ENCODE measurements at places on chromosomes 7 and 10.

DNA sequence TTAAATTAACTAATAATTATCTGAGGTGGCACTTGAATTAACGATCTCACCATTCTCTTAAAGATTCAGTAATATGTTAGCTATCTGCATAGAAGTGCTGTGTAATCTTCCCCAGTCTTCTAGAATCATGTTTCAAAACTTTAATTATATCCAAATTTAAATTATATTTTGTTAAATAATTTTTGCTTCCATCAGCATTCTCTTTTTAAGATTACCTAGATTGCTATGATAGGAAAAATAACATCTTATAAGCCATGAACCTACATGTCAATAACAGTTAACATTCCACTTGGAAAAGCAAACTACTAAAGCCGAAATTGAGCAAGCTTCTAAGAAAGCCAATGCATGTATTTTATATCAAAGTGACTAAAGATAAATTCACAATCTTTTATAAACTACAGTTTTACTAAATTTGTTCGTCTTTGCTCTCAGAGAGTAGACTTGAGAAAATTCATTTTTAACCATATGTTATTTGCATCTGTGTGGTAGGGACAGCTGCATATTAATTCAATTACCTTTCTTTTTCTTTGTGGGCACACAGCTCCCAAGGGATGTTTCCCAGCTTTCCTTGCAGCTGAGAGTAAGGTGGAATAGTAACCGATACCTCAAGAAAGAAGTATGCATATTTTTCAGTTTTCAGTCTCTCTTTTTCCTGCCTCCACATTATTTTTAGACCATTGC, 105.4 kb upstream of the ABCB5 start:
- DNase-seq: no peak

GRCh38 chr10:11379771-11380170, 231.7 kb downstream of the USP6NL start:
- no peak for DNase-seq

- no peak for DNase-seq
Measured at GRCh38 chr7:155244675-155245074, 53.0 kb upstream of the INSIG1 start.

DNA sequence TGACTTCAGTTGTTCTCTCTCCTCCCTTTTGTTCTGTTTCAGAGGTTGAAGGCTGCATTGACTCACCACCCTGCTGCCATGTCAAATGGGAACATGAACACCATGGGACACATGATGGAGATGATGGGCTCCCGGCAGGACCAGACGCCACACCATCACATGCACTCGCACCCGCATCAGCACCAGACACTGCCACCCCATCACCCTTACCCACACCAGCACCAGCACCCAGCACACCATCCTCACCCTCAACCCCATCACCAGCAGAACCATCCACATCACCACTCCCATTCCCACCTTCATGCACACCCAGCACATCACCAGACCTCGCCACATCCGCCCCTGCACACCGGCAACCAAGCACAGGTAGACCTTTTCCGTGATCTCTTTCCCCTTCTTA, 154.0 kb downstream of the TRIL start:
- no peak for DNase-seq

DNA sequence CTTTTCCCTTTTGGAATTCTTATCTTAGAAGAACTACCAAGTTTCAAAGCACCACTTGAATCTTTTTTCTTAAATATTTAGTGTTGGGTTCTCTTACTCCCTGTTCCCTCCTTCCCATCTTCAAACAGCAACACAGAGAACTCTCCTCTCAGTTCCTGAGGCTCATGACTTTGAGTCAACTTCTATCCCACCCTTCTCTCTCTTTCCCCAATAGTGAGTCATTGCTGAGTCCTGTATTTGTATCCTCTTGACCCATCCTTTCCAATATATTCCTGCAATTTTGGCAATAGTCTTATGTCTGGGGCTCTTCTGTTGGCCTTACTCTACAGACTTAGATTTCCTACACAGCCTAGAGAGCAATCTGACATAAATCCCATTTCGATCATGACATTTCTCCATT, 20.8 kb upstream of the JCAD start:
- DNase-seq: no peak

DNA sequence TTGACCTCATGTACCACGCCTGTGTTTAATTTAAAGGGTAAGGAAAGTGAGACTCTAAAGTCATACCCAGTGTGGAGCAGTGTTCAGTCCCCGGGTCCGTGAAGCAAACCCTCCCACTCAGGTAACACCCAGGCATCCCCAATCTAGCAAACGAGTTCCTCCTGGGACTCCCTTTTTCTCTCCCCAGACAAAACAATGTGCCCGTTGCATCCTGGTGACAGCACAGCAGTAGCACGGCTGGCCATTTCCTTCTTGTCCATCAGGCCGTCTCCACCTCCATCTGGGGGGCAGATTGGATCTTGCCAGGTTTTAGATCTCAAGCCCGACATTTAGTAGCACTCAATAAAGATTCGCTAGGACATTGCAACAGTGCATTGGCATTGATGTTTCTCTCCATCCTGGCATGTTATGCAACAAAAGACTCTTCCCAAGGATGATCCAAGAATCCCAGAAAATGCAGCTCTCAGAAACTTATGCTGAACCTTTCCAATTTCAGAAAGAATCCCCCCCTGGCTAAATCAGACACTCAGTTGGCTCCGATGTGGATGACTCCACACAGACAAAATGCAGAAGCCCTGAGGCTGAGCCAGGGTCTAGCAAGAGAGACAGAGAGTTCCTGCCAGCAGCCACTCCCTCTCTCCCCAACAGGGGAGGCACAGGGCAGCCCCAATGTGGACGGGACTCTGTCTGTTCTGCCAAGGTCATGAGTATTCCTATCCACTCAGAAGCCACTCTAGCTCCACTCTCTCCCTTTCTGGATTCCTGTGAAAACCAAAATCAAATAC, 274.5 kb upstream of the MGMT start:
- DNase-seq: no peak

DNA sequence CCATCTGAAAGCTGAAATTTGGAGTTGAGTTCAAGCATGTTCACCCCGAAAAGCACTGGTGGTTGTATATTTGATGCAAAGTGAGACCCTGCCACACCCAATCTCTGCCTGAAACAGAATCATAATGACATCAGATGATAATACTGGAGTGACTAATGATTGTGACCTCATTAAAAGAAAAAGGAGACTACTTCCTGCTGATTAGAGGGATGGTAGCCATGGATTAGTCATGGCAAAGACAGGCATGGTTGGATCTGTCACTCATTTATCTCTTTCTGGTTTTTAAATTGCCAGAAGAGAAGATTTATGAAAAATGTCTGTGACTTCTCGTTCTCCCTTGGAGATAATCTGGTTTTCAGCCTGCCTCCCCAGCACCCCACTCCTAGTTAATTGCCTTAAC, 101.2 kb downstream of the BAMBI start:
- no peak for DNase-seq

- DNase-seq: no peak
Measured at GRCh38 chr7:42739638-42740037, 172.2 kb downstream of the C7orf25 start.

DNA sequence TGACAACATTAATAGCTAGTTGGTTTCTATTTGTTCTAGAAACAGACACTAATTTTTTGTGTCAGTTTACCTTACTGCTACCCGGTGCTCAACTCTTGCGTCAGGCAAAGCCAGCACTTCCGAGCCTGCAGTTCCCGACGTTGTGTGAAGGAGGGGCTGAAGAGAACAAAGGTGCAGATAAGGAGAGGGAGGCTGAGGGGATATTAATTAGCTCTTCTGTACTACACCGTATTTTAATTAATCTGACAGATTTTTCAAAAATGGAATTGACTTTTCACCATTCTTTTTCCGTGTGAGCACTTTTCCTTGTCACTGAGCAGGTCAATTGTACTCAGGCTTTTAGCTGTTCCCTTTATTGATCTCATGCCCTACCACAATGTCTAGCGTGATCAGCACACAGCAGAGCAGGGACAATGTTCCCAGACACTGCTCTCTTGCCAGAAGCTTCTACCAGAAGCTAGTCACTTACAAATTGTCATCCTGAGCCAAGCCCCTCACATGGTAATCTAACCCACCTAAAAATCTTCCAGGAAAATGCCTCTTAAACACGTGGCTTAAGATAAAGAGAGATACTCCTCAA, 650.5 kb upstream of the MKI67 start:
- DNase-seq: no peak

GRCh38 chr7:106448992-106449859, 164.4 kb upstream of the NAMPT start:
- no peak for DNase-seq

DNA sequence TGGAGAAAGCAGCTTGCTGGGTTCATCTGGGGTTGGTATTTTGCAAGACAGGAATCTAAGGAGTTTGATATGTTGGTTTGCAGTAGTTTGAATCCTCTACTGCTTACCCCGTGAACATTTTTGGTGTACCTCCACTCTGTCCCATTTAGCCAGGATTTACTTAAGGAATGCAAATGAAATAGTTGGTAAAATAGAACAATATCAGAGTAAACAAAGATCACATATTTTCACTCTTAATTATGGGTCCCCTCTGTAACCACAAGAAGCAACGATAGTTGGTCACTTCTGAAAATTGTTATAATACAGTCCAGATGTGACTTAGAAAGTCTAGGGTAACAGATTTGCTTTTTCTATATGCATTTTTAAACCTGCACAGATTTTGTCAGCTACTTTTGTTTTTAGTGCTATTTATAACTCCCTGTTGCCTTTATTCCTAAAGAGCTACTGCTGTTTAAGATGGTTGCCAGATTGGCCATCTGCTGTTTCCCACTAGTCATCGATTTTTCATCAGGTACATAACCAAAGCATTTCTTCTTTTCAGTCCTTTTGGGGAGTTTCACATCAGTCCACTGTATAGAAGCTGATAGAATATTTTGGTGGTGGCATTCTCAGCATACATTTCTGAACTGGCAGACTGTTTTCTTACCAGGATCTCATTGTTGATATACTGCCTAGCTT, 37.6 kb downstream of the MAPK8 start:
- no peak for DNase-seq

GRCh38 chr10:104139221-104139620, 17.2 kb downstream of the SFR1 start:
- DNase-seq: no peak

DNA sequence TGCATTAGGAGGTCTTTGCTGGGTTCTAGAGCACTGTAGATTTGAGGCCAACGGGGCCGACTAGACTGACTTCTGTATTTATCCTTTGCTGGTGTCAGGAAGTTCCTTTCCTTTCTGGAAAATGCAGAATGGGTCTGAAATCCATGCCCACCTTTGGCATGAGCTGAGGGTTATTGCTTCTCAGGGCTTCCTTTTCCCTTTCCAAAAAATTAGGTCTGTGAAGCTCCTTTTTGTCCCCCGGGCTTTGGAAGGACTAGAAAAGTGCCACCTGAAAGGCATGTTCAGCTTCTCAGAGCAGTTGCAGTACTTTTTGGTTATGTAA, 675 bp downstream of the IL6 start:
- no peak for DNase-seq

GRCh38 chr7:119377861-119378260, 895.1 kb upstream of the KCND2 start:
- no peak for DNase-seq

DNA sequence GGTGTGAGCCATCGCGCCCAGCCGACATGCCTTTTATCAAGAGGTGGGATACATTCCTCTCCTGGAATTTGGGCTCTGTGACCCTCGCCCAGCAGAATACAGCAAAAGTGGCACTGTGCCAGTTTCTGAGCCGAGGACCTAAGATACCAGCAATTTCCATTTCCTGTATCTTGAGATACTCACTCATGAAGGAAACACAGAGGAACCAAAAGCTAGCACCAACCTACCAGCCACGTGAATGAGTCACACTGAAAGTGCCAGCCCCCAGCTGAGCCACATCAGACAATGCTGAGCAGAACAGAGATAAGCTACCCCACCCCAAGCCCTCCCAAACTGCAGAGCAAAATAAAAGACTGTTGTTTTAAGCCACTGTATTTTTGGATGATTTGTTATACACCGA, 56.3 kb downstream of the CACUL1 start:
- DNase-seq: peak; percentile 84

DNA sequence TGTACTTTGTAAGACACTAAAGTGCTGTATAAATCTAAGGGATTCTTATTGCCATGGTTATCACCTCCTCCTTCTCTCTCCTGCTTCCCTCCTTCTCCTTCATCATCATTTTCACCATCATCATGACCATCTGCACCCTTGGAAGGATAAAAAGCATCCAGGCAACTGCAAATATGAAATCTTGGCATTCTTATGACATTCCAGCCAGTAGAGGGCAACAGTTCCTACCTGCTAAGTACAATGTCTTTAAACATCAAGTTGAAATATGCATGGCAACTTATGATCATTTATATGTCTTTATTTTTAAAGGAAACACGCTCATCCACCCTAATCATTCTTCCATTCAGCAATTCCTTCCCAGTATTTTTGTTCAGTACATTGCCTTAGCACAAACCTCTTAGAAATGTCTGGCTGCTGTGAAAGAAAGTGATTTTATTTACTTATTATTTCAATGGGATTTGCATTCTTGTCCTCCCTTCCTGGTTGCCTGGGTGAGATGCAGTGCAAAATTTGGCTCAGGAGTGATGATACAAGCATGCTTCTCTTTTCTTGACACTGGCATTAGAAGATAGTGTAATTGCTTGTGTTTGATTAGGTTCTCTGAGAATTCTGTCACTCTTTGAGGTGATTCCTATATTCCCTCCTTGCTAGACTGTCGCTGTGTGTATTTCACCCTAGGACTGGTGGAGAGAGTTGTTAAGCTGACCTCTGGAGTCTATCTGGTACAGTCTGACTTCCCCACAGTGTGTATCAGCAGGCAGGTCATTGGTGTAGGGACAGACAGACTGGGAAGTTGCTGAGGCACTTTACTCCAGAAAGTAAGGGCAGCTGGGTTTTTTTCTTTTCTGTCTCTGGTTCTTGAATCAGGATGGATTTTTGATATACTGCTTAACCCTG, 188.5 kb upstream of the BMPER start:
- no peak for DNase-seq

DNA sequence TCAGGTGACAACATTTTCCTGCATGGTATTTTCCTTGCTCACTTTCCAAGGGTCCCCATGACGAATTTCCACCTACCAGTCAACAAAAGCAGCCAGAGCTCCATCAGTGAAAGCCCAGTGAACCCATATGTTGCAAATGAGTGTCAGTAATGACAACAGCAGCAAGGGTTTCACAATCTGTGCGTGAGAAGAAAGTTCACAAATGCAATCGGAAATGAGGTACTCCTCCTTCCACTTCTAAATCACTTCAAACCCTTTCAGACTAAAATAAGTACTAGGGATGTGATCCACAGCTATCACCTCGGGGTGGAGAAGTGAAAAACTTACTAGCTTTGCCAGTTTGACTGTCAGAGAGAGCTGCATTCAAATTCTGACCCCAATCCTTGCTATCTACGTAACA, 55.6 kb upstream of the BET1 start:
- no peak for DNase-seq

DNA sequence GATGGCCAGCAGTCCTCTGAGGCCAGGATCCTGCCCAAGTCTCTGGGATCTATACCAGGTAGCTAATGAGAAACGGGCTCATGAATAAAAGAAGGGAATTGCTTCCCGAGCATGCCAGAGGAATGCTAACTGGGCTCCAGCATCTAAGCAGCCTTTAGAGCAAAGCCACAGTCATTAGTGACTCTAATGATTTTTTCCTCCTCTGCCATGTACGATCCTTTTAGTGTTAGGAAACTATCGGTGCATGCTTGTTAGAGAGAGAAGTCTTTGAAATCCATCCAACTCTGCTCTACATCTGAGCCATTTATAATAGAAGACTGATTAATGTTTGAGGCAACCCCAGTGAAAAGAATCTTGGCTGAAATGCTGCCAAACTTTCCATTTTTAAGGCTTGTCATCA, 124.9 kb upstream of the TCERG1L start:
- DNase-seq: no peak

Data from activated naive CD4-positive, alpha-beta T cell treated with anti-CD3 and anti-CD28 coated beads, Interleukin-2, amount 50 U/mL, for 72 hours (primary cell).